ENCODE measurements at places on chromosomes 16 and 17.

GRCh38 chr16:73847090-73847489 is 449.5 kb upstream of the PSMD7 start:
- no peak for DNase-seq

DNA sequence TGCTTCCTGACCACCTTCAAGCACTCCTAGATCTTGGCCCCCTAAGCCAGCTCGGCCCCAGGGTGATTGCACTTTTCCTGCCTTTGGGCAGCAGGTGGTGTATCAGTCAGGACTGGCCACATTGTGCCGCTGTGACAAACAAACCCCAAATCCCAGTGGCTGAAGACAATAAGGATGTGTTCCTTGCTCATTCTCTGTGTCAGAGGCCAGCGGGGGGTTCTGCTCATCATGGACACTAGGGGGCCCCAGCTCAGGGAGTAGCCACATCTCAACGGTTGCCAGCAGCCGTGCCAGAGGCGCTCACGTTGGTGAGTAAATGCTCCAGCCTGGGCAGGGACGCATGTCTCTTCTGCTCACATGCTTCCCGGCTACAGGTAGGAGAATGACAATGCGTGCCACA is 60.4 kb downstream of the ZDHHC7 start:
- DNase-seq, result no peak

- no peak for DNase-seq
Measured at GRCh38 chr16:23509782-23510163, 521 bp downstream of the GGA2 start.

- no peak for DNase-seq
Measured at GRCh38 chr16:3564130-3564888, 12.9 kb downstream of the NLRC3 start.

DNA sequence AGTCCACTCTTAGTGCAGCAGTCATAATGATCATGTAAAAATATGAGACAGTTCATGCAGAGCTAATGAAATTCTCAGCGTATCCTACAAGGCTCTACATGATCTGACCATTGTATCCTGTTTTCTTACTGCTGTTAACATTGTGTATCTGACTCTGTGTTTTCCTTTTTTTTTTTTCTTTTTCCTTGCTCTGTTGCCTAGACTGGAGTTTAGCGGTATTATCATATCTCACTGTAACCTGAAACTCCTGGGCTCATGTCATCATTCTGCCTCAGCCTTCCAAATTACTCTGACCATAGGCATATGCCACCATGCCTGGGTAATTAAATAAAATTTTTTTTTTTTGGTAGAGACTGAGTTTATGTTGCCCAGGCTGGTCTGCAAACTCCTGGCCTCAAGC is 12.1 kb downstream of the DUS2 start:
- no peak for DNase-seq

Data from stimulated activated CD8-positive, alpha-beta memory T cell treated with anti-CD3 and anti-CD28 coated beads, Interleukin-7, amount 100 ng/mL, for 1 hour (primary cell).